ENCODE measurements at places on chromosomes 3 and 15.

- DNase-seq = no peak
Measured at GRCh38 chr3:167657684-167658225, 4.0 kb upstream of the WDR49 start.

DNA sequence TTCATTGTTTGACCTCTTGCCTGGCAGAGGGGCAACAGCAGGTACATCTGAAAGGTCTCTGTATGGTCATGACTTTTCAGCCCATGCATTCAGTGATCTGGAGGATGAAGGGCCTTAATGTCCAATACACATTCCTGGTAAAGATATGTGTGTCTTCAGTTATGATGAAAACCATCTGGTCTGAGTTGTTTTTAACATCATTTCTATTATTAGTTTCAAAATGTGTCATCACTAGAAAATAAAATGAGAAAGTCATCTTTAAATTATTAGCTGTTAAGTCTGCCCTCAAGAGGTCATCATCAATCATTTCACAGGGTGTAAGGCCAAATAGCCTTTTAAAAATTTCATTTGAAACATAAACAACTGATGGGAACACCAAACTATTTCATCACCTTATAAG is 92.1 kb upstream of the PLSCR4 start:
- DNase-seq = no peak

DNA sequence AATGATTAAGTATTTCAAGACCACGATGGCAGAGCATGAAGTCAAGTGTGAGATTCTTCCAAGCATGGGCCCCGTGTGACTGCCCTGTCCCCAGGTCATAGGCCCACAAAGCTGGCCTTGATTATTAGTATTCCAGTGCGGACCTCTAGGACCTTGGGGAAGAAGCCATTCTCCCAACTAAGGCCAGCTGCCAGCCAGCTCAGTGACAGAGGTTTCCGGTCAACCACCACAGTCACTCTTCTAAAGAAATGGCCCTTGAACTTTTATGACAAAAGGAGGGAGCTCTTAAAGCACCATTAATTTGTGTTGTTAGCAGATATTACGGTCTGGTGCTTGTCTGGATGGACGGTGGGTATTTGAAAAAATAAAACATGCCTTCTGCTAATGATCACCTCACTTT is 28.0 kb downstream of the FAM3D start:
- no peak for DNase-seq

GRCh38 chr3:143266927-143267326 is 147.4 kb downstream of the CHST2 start:
- no peak for DNase-seq

DNA sequence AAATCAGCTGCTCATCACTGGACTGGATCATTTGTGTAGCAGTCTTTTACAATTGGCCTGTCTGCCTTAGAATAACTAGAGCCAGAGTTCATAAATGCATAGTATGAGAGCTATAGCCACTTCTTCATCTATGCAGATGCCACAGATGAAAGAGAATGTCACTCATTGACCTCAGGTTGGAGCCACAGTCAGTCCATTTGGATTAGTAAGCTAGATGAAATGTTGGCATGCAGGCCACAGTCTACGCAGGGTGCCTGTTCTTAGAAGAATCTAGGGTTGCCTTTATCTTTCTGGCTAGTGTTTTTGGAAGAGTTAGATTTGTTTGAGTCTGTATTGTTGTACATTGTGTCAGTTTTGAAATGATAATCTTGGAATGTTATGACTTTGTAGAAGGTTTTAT is 25.4 kb upstream of the EDEM1 start:
- DNase-seq = peak; percentile 31

DNA sequence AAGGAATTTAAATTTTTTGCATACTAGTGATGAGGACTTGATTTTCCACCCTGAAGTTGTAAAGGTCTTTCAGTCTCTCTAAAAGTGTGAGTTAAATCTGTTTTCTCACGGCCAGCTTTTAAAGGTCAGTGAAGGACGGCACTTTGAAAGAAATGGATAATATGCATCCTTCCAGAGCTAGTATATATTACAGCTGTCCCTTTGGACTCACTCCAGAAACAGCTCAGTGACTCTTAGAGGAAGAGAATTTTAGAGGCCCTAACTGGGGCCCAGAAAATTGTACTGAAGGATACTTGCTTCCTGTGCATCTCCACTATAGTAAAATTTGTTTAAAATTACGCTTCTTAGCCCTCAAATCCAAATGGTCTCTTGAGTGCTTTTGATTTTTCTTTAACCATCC is 41.6 kb downstream of the PIK3CA start:
- peak; percentile 29 for DNase-seq

Measured in AG04449 (cell line).